Activated T-cell treated with anti-CD3 and anti-CD28 coated beads, Interleukin-2, amount 50 U/mL, for 48 hours (primary cell): ENCODE measurements at places on chromosomes 12 and 14.

- no peak for DNase-seq
Observed at GRCh38 chr14:54818201-54819133, 84.2 kb downstream of the GCH1 start.

GRCh38 chr14:97306133-97306759 is 509.1 kb downstream of the VRK1 start:
- DNase-seq, result peak; percentile 37

DNA sequence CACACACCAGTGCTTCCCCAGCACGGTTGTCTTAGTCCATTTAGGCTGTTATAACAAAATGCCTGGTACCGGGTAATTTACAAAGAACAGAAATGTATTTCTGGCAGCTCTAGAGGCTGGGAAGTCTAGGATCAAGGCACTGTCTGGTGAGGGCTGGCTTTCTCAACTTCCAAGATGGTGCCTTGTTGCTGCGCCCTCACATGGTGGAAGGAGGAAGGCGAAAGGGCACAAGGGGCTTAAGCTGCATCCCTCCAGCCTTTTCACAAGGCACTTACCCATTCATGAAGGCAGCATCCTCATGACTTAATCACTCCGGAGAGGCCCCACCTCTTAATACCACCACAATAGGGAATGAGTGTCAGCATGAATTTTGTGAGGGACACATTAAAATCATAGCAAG is 155.5 kb downstream of the SLC15A5 start:
- no peak for DNase-seq

DNA sequence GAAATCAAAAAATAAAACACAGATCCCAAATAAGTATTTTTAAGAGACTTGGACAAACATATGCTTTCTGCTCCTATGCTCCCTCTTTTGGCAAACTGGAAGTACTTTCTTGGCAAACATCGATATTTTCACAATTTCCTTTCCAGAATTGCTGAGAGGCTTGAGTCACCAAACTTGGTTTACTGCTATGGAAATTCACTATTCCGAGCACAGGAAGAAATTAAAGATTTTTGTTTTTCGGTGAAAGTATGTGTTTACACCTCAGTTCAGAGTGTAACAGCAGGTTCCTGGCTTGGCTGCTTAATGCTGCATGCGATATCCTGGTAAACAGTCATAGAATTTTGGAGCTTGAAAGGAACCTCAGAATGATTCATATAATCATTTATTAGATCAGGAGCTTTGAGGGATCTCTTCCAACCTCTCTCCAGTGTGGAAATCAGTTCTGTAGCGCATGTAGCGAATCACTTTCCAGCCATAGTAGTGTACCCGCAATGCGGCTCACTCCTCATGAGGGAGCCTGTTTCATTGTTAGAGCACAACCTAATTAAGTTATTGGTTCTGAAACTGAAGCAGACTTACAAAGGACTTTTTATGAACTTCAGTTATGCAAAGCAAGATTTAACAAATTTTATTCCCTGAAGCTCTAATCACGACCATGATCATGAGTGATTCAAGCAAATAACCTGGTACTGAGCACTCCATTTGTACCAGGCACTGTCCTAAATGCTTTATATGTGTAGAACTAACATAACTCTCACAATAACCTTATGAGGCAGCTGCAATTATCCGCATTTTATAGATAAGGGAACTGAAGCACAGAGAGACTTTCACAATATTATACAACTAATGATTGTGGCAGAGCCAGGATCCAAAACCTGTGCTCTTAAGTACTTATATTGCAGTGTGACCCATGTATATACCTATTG is 56.4 kb upstream of the ATP2A2 start:
- DNase-seq, result no peak

GRCh38 chr14:57943541-57943940 is 77.6 kb upstream of the SLC35F4 start:
- no peak for DNase-seq

DNA sequence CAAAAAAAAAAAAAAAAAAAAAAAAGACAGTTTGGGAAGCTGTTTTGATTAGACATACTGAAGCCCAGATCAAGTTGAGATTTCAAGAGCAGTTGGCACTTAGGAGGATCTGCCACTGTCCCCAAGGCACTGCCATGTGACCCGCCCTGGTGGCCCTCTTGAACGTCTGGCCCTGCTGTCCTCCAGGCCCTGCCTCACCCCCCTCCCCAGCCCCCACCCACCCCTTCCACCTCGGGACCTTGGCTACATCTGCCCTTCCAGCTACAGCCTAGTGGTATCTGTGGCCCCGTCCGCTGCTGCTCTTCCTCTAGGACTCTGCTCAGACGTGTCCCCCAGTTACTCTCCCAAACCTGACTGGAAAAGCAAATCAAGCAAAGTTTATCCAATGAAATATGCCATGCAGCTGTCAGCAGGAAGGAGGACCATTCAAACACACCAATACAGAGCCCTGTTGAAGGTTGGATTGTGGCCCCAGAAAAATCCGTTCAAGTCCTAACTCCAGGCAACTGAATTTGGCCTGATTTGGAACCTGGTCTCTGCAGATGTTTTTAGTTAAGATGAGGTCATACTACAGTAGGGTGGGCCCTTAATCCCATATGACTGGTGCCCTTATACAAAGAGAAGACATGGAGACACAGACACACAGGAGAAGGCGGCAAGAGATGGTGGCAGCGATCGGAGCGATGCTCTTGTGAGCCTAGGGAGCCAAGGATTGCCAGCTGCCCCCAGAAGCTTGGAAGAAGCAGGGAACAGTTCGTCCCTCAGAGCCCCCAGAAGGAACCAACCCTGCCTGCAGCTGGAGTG is 17.7 kb downstream of the SLC25A29 start:
- DNase-seq, result no peak

DNA sequence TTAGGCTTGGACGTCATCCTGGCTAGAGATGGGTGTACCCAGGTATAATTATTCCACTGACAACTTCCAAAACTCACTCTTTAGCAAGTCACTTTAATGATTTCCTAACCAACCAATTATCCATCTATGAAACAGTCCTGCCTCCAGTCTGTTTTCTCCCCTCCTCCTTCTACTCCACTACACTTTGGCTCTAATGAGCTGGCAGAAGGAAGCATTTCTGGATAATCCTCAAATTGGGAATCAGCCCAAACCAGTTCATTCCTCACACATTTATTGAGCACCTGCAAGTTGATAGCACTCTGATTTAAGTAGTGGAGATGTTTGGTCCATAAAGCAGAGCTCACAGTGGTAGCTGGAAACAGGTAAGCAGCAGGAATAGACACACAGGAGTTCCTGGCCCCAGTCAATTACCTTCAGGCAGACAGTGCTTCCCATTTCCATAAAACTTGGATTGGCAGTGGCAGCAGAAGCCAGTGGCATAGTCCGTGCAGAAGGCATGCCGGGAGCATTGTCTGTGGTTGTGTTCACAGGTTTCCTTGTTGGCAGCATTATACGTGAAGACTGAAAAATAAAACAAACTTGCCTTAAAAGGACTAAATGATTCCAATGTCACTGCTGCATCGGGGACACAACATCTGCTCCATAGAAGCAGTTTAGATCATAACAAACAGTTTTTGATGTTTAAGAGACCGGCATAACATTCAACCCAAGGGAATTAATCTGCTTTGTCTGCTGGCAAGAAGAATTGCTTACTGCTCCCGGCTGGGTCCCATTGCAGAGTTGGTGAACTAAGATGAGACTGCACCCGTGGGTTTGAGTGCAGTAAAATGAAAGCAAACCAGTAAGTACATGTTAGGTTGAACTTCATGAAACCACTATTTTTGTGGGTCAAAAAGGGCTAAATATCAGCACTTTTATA is 26.2 kb downstream of the NID2 start:
- DNase-seq, result no peak

GRCh38 chr14:89650077-89650978 is 233.3 kb upstream of the FOXN3 start:
- DNase-seq, result peak; percentile 40

- no peak for DNase-seq
Observed at GRCh38 chr14:24123424-24124417, 6.7 kb upstream of the FITM1 start.

DNA sequence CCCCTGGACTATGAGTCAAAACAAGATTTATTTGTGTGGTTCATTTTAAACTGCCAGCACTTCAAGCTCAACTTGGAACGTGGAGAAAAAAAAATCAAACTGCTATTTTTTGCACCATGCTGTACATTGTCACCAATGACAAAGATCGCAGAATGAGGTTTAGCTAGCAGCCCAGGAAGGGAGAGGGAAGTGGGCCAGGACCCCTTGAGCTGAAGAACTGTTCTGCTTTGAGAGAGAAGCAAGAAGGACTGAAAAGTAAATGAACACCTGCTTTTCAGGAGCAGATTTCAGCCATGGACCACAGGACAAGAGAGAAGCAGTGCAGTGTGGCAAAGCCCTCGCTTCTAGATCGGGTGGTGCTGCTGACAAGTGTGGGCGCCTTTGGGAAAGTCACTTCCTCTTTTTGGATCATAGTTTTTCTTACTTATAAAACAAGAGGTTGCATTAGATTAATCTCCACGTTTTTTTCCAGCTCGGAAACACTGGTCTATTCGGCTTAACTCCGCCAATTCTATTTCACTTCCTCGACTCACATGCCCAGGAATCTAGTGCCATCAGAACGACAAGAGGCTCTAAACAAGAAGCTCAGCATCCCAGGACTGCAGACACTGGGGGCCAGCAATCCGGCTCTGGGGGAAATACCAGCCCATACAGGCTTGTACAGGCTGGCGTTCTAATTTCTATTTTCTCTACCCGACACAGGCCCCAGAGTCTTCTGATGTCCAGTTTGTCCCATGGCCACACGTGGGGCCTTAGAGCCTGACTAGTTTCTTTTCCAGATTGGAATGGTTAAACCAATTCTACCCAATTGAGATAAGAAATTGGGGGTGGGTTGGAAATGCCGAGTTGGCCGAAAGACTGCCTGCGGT is 129.9 kb downstream of the CRACR2A start:
- no peak for DNase-seq

DNA sequence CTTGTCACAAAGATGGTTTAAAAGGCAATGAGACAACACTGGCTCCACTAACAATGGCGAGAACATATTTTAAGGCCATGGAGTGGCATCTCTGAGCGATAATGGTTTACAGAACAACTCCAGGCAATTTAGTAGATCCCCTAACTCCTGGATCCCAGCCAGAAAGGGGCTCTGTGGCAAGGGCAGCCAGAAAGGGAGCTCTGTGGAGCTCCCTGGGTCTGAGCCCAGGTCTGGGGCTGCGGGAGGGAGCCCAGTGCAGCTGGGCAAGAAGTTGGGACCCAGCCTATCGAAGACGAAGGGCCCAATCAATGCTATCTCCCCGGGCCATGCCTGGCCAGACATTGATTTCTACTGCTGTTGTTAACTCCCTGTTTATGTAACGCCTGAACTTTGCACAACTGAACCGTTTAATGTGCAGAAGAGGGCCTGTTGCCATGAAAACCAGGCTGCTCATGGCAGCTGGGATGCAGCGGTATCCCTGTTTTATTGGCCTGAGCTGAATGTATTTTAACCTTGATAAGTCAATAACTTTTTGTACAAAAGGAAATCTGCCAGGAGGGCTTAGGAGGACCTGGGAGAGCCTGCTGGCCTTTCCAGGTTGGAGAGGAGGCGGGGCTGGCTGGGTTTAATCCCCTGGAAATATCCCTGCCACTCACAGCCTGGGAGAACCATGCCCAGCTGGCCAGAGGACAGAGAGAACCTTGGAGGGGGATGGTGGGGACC is 6.7 kb upstream of the FAM222A start:
- DNase-seq, result no peak

GRCh38 chr12:66808606-66809005 is 129.7 kb upstream of the GRIP1 start:
- no peak for DNase-seq

- DNase-seq, result no peak
Observed at GRCh38 chr12:5977556-5977955, 32.5 kb upstream of the ANO2 start.

- peak; percentile 68 for DNase-seq
Observed at GRCh38 chr14:100155049-100155621, 4.3 kb downstream of the DEGS2 start.

- no peak for DNase-seq
Observed at GRCh38 chr12:110647631-110648040, 33.7 kb downstream of the TCTN1 start.

DNA sequence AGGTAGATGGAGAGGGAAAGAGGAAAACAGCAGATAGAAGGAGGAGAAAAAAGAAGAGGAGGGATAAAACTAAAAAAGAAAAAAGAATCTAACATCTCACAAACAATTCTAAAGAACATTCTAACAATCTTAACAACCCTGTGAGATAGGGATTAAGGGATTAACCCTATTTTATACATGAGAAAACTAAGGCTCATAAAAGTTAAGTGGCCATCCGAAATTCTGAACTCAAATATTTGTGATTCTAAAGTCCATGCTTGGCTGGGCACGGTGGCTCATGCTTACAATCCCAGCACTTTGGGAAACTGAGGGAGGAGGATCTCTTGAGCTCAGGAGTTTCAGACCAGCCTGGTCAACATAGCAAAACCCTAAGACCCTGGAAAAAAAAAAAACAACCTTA is 13.1 kb downstream of the KIF21A start:
- no peak for DNase-seq
